ENCODE measurements at places on chromosomes 12 and 14.

- DNase-seq = no peak
Observed at GRCh38 chr14:77130386-77130785, 11.2 kb downstream of the ZDHHC22 start.

DNA sequence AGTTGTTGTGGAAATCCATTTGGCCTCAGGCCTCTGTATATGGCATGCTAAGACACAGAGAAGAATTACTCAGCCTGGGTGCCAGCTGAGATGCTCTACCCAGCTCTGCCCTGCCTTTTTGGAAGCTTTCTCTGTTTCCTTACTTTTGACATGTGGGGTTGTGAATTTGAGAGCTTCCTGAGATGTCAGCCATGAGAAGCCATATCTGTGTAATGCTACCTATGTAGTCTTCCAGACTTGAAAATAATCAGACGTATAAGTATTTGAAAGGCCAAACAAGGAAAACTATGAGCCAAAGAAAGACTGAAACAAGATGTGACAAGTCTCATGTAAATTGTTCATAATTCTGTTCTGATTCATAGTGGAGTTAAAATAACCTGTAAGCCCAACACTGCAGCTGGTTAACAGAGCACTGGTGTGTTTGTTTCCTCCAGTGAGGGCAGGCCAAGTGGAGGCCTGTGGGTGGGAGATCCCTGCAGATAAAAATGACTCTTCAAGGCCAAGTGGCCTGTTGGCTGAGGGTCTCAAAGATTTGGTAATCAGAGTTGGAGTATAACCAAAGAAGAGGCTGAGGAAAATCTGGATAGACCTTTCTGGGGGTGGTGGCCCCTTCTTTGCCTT, 94.0 kb downstream of the TMX1 start:
- no peak for DNase-seq

DNA sequence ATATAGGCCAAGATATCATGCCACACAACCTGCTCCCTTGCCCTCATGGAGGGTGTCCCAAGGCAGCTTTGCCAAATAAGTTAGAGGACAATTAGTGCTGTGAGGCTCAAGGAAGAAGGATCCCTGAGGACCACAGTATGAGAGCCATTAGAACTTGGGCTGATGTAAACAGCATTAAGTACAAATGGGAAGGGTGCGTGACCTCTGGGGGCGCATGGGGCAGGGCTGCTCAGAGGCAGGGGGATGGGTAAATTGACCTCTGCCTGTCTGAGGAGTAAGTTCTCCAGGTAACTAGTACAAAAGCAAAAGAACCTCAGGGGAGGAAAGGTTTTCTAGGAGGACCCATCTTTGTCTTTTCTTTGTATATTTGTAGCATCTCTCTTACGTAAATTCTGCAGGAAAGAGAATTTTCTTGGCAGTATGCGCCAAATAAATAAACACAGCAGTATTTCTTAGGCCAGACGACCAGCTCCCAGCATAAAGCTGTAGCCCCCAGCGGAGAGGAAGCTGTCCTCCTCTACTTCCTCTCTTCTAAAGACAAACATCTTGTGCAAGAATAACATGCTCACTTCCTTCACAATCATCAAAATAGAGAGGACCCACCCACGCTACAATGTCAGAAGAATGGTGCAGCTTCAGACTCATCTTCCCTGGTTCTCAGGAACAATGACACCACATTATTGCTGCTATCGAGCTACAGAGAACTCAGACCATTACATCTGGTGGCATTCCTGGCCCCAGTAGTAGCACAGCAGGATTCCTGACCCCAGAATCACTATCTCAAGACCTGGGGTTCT, 16.4 kb upstream of the VWF start:
- no peak for DNase-seq

DNA sequence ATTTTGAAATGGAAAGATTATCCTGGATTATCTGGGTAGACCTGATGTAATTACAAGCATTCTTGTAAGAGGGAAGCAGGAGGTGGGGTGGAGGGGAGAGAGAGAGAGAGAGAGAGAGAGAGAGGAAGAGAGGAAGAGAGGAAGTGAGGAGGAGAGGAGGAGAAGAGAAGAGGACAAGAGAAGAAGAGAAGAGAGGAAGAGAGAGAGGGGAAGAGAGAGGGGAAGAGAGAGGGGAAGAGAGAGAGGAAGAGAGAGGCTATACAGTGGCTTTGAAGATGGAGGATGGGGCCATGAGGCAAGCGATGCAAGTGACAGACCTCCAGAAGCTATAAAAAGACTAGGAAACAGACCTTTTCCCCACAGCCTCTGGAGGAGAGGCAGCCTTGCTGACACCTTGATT, 13.7 kb upstream of the CHST11 start:
- DNase-seq = no peak

DNA sequence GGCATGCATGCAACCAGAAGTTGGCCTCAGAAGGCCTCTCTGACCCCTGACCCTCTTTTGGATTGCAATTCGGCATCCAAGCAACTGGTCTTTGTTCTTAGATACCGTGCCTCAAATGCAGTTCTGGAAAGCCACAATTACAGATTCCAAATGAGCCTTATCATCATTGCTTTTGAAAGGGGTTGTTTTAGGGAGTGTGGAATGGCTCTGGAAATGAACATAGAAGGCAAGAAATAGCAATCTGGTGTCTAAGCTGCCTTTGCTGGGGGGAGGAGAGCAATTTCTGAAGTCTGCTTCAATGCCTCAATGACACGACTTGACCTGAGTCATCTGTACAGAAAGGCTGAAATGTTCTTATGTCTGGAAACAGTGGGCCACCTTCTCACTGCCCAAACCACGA, 250.1 kb downstream of the NUAK1 start:
- no peak for DNase-seq

- DNase-seq = no peak
Observed at GRCh38 chr12:6450091-6450868, 1.6 kb upstream of the TAPBPL start.

GRCh38 chr14:61528591-61529021, 166.7 kb upstream of the HIF1A start:
- DNase-seq = no peak

DNA sequence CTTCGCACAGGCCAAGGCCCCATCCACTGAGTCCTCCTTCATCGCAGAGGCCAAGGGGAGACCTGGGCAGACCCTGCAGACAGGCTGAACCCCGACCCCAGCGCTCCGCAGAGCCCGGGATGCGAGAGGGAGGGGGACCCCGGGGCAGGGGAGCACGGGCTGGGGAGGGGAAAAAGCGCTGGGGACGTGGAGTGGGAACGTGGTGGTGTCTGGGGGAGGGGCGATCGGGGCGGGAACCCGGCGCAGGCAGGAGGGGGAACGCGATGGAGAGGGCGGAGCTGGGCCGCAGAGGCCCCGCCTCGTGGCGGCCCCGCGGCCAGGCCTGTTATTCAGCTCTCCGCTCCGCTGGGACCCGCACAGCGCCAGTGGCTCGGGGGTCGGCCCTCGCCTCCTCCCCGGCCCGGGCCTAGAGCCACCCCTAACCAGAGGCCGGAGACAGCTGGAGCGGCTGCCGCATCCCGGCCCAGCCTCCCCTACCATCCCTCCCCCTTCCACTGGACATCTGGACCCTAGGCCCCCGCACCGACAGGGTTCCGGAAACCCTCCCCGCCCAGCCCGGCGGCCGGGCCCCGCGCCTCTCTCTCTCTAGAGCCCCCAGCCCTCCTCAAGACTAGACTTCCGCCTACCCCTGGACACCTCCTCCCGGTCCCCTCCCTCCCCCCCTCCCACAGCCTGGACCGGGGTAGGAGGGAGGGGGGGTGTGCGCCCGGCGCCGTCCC, at the start of gene ARHGEF25:
Gene ARHGEF25, plus strand, starts transcription at position 328 of the 719 bp plus-strand sequence. CDS start 460 bp downstream, outside the sequence.
- DNase-seq = no peak

DNA sequence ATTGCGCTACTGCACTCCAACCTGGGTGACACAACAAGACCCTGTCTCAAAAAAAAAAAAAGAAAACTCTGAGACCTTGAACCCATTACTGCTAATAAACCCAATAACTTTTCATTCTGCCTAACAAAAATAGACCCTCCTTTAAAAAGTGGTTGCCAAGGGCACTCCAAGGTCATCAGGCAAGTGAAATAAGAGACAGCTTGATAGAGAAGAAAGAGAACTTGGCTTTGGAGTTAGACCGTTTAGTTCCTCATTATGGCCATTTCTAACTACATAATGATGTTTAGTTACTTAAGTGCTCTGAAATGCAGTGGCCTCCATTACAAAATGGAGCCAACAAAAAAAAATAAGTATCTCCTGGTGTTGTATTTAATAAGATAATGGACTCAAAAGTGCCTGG, 55.9 kb downstream of the PHLDA1 start:
- no peak for DNase-seq

GRCh38 chr12:56339158-56339422, 406 bp downstream of the IL23A start:
- DNase-seq = no peak

GRCh38 chr12:68094195-68094594, 65.3 kb downstream of the IFNG start:
- DNase-seq = no peak

DNA sequence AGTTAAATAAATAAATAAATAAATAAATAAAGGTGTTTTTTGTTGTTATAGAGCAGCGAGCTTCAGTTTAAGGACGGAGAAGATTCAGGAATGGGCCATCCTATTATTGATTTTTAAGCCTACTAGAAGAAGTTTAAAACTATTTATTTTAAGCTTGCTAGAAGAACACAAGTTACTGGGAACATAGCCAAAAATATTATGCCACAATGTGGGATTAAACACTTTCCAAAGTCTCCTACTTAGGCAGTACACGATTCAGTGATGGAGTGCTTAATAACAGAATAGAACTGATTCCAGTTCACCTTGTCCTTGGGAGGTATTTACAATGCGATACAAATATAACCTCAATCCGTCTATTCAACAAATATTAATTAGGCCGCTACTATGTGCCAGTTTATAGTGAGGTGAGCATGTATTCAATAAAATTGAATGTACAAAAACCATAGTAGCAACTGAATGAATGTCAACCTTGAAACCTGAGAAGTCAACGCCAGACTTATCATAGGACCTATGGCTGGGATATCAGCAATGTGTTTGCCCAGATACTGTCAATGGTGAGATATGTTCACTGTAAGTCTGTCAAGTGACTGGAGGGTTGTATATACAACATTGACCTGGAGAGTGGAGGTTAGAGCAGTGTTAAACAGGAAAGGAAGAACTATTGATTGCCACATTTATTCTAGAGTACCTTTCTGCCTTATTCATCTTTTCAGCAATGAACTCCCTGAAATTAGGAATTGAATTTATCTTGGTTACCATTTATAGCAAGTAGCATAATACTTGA, 486.4 kb downstream of the TMTC2 start:
- DNase-seq = no peak

DNA sequence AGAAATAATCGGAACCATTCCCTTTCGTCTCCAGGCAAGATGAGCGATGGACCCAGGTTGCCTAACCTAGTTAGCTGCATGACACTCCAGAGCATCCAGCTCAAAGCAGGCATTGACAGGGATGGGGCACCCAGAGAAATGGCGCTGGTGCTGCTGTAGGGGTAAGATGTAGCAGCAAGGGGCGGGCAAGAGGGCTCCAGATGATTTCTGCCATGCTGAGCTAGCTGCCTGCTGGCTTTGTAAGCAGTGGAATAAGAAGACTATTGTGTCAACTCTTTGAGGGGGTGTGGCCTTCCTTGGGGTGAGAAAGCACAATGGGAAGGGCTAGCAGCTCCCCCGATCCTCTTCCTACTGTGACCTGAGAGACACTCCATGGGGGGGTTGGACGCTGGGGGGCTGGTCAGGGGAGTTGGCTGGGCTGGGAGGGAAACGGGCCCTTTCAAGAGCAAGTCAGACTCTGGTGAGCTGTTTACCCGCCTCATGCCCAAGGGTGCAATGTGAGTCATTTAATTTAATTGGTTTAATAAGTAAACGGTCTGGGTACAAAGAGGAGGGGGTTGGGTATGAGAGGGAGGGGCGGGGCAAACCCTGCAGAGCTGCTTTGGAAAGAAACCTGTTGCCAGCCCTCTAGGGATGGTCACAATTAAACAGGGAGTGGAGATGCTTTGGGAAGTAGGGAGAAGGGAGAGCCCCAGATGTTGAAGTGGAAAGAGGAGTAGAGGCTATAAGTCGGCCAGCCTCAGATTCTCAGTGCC, 50.5 kb downstream of the B4GALNT3 start:
- DNase-seq = no peak

GRCh38 chr12:85866986-85867776, 6.9 kb upstream of the NTS start:
- no peak for DNase-seq

DNA sequence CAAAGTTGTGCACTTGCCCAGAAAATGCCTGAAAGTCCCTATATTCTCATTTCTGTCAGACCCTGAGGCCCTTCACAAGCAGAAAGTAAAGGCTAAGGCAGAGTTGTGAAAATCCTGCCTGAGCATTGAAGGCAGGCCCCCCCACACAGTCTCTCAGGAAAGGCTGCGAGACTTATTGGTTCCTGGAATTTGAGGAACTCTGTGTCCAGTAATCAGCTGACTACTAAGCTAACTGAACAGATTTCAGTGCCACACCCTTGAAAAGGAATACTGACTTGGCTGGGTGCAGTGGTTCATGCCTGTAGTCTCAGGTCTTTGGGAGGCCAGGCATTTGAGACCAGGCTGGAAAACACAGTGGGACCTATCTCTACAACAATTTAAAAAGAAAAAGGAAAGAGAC, 21.1 kb upstream of the PPP2R5E start:
- DNase-seq = no peak

GRCh38 chr14:105908006-105908405, 381.6 kb downstream of the TMEM121 start:
- DNase-seq = no peak

GRCh38 chr12:120677765-120678473, 9.0 kb upstream of the MLEC start:
- DNase-seq = no peak

GRCh38 chr12:89470741-89471509, 53.7 kb downstream of the GALNT4 start:
- DNase-seq = no peak

- DNase-seq = no peak
Observed at GRCh38 chr14:53999061-53999488, 42.5 kb upstream of the BMP4 start.

DNA sequence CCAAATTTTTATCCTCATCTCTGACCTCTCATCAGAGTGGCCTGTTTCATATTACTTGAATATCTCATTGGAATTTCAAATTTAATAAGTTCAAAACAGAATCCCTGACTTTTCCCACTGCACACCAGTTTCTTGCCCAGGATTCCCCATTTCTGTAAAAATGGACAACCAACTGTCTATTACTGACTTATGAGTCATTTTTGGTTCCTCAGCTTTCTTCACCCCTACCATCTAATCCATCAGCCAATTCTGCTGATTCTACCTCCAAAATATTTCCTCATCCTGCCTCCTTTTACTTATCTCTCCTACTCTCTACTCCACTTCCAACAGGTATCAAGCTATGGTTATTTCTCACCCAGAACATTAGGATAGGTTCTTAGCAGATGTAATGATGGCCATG, 44.2 kb downstream of the TMX1 start:
- DNase-seq = no peak

DNA sequence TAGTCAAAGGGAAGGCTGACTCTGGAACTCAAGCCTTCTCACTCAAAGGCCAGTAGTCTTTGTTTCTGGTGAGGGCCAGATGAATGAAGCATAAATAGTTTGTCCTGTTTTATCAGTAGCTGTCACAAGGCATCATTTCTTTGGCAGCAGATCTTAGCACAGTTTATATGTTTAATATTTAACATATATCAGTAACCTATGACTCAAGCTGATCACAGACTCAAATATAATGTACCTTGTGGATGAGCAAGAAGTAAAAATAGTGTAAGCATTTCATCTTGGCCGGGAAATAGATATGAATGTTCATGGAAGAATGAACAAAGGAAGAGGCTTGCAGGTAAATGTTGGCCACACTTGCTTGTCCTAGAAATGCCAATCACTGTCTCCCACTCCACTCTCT, 158.3 kb upstream of the BMP4 start:
- DNase-seq = no peak
